Ureter (tissue), 1 donor: ENCODE measurements at places on chromosomes 16 and 17. TPM values are rescaled to one million over a fixed set of nuclear protein-coding genes. Genes with fewer than 3 reads are reported as not detected.

Gene PRSS36
- 1.1 TPM for total RNA-seq

Gene RGS11
- total RNA-seq: 4.5 TPM

Gene CSF3
- total RNA-seq: 1.0 TPM

Gene PRAC2
- not detected for total RNA-seq

Gene SLC43A2
- 30.9 TPM for total RNA-seq
